Activated CD4-positive, alpha-beta T cell treated with anti-CD3 and anti-CD28 coated beads, Interleukin-2, Interleukin-4, amounts not matched to agents 100 ng/mL and 50 ng/mL, durations not matched to agents 16 hours and 8 hours (primary cell): ENCODE measurements at places on chromosomes 3 and 15.

DNA sequence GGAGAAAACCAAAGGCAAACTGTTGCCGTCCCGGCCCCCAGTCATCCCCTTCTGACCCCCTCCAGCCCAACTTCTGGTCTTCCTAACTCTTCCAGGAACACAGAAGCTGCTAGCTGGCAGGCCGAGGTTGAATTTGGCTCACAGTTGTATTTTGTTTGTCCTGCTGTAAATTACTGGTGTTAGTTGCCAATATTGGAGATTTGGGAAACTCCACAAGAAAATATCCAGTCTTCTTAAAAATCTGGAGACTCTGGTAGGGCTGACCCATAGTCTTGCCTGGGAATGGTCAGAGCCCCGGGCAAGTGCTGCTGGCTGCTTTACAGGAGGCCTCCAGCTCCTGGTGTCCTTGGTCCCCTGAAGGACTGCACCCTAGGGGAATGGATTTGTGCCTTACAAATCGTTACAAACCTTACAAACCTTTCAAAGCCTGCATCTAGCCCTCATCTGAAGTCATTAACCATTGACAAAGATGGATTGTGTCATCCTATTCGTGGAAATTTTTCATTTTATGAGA, 112.0 kb upstream of the MCTP2 start:
- no peak for DNase-seq

GRCh38 chr3:15427981-15428380, 583 bp downstream of the EAF1 start:
- DNase-seq, result no peak

DNA sequence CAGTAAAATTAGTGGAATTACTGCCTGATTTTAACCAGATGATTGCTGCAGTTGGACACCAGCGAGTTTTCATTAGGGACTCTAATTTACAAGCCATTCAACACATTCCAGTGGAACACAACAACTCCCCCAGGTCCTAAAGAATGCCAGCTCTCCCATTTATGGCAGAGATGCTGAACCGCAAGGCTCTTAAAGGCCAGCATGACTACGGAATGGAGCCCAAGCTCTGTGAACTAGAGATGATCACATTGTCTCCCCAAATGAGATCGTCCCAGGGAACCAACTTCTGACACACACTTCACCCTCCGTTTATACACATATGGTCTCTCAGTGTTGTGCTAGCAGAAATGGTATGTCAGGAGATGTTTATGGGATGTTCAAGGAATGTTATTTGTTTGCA, 446.2 kb upstream of the NR2F2 start:
- no peak for DNase-seq

DNA sequence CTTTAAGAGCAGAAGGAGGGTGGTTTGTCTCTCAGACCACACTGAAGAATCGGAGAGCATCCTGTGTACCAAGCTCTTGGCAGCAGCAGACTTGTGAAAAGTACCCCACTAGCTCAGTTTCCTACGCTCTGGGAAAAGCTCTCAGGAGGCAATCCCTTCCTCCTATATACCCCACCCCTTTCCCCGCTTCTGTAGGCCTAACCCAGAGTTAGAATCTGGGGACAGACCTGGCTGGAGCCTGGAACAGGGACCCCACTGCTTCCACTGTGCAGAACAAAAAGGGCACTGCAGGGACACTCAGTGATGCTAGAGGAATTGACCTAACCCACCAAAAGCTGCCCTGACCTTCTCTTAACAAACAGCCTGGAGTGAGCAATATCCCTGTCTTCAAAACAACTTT, 70.0 kb upstream of the CCDC39 start:
- no peak for DNase-seq

DNA sequence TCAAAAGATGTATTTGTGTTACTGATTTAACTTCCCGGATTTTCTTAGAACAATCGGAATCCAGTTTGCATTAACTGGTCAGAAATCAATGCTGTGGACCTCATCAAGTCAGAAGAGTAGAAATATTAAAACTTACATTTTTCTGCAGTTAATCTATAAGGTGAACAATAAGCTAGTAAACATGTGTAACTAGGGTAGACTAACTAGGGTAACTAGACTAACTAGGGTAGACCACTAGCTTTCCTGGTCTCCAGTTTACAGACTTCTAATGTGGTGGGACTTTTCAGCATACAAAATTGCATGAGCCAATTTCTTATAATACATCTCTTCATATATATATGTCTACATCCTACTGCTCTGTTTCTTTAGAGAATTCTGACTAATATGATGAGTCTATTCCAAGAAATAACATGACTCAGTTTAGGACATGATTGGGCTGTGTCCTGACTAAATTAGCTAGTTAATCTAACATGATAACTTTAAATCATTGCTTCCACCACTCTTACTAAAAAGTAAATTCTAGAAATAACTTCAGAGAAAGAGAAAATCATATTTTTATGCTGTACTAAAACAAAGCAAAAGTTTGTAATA, 5.3 kb downstream of the PLSCR2 start:
- peak; percentile 24 for DNase-seq

- DNase-seq, result no peak
Observed at GRCh38 chr3:34109021-34109420, 310.6 kb downstream of the PDCD6IP start.

- DNase-seq, result no peak
Observed at GRCh38 chr3:134350861-134351311, 23.4 kb downstream of the AMOTL2 start.

GRCh38 chr3:19645093-19645492, 288.9 kb downstream of the EFHB start:
- peak; percentile 56 for DNase-seq

- no peak for DNase-seq
Observed at GRCh38 chr3:134423153-134423552, 48.9 kb upstream of the AMOTL2 start.

GRCh38 chr3:168864107-168865021, 768.6 kb upstream of the GOLIM4 start:
- DNase-seq, result no peak

DNA sequence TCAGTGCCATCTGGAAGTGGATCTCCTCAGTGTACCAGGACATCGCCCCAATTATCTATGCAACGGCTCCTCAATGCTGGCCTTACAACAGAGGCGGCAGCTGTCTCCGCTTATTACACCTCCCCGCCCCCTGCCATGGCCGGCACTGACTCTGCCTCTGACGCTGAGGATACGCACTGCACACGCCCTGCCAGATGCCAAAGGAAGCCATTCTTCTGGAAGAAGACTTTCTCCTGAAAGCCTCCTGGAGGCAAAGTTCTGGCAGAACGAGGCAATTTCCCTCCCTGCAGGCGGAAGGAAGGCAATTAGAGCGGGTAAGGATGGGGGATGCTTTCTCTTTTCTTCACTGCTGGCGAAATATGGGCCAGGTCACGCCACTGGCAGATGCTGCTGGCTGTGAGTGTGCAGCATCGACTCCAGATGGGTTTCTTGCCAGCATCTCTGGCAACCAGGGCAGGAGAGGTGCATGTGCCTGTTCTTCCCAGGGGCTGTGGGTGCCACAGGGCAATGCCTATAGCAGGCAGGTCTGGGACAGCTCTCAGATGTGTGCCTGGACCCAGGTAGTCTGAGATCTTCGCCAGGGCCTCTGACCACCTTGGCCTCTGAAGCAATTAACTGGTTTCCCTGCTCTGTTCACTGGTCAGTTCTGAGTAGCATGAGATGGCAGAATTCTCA, 62.2 kb upstream of the MRPS22 start:
- no peak for DNase-seq

DNA sequence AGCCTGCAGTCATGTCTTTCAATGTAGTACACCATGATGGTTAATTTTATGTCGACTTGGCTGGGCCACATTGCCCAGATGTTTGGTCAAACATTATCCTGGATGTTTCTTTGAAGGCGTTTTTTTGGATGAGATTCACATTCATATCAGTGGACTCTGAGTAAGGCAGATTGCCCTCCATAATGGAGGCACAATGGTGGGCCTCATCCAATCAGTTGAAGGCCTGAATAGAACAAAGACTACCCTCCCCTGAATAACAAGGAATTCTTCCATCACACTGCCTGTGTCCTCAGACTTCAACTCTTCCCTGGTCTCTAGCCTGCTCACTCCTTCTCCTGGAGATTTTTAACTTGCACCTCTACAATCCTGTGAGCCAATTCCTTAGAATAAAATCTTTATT, 83.8 kb upstream of the CHL1 start:
- no peak for DNase-seq

DNA sequence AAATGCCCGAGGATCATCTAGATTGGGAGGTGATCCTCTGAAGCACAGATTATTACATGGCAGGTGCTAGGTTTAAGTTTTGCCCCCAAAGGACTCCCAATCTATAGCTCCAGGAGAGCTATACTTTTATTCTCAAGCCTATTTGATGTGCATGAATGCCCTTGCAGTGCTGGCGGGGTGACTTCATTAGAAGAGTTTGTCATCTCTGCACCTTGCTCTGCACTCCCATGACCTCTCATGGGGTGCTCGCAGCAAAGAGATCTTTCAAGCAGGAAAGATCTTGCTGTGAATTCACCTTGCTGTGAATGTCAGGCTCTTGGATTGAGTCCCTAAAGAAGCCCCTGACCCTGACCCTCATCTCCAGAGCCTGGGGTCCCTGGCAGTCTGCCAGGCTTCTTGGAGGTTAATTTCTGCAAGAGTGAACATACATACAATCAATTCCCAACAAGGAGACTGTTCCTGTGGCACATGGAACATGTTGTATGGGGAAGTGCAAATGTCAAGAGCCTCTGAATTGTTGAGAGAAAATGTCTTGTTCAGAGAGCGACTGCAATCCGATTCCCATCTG, 45.9 kb downstream of the FAM43A start:
- no peak for DNase-seq

GRCh38 chr15:73751511-73751898, 1.6 kb downstream of the INSYN1 start:
- no peak for DNase-seq

GRCh38 chr3:59247402-59247841, 197.6 kb upstream of the CFAP20DC start:
- peak; percentile 19 for DNase-seq

DNA sequence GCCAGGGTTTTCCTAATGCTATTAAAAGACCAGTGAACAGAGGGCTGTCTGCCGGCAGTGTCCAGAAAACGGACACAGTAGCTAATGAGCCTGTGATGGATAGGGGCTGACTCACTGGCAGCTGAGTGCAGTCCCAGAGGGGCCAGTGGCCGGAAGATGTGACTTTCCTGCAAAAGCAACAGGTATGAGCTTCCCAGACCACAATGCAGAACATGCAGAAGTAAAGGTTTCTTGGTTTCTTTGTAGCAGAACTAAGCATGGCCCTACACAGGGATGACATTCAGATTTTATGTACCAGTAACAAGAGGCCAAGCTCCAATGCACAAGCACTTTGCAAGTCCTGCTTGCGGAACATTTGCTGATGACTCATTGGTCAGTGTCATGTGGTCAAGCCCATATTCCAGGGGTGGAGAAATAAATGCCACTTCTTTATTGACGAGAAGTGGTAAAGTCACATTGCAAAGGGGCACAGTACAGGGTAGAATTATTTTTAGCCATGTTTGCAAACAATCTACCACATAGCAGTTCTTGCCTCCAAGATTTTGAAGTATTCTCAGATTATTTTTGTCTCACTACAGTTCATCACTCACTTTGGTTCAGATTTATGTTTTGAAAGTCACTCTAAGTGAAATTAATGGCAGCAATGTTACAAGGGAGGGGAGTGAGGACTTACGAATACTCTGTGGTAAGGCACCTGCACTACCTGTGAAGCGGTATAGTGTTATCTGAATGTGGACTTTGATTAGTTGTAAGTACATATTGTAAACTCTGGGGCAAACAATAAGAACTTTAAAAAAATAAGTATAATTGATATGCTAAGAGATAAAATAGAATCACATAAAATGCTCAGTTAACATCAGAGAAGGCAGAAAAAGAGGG, 263.3 kb downstream of the ABHD5 start:
- DNase-seq, result no peak

DNA sequence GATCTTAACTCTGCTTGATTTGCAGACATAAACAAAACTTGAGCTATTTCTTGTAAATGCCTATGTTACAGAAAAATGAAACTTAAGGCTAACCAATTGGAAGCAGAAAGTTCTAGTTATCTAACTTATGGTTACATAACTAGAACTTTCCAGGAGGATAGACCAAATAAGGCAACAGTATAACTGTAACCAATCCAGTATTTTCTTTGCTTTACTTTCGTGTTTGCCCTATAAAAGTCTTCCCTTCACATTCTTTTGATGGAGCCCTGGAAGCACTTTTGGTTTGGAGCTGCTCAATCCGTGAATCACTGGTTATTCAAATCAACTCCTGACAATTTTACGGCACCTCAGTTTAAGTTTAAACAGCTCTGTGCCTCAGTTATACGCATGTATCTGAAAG, 164.6 kb downstream of the SUCLG2 start:
- DNase-seq, result no peak

GRCh38 chr15:67746450-67746849, 78.9 kb upstream of the SKOR1 start:
- DNase-seq, result peak; percentile 8

DNA sequence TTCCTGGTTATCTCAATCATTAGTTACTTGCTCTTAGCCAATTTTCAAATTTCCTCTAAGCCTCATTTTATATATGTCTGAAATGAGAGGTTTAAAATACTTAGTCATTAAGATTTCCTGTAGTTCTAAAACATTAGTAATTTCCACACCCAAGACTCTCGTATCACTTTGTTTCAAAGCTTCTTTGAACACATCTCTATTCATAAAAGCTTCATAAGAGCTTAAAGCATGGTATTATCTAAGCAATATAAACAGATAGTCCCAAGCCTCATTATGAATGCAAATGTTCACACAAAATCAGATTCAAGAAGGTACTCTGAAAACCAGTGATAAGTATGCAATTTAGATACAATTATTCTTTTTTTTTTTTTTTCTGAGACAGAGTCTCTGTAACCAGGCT, 217.0 kb downstream of the FMN1 start:
- no peak for DNase-seq

DNA sequence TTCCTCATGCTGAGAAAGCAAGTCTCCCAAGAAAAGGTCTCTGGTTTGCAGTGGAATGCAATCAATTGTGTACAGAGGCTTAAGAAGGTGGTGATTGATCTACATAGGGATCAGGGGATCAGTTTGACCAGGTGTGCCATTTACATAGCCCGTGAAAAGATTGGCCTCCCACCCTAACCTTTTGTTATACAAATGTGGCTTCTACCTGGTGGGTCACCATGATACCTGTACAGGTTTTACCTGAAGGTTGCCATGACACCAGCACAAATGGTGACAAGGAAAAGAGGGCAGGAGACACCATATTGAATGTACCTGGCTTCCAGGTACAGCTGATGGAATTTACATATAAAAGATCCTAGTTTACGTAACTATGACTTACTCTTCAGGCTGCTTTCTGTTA, 25.5 kb upstream of the TEX55 start:
- no peak for DNase-seq

- DNase-seq, result no peak
Observed at GRCh38 chr3:9994086-9994844, 7.6 kb upstream of the EMC3 start.

DNA sequence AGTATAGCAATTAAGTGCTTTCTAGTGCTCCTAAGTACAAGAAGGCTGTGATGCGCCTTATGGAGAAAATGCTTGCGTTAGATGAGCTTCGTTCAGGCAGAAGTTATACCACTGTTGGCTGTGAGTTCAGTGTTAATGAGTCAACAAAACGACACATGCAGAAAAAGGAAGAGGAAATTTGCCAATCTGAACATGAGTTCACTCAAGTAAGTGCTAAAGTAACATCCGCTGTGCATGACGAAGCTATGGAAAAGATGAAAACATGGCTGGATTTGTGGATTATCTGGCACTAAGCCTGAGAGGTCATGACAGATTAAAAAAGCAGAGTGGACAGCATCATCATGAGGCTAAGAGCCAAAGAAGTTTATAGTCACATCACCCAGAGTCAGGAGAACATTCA, 36.9 kb downstream of the SH3BP5 start:
- DNase-seq, result no peak
